ENCODE measurements at places on chromosomes 2 and 18.

- DNase-seq: no peak
Observed at GRCh38 chr2:170215021-170215420, 37.1 kb downstream of the MYO3B start.

- DNase-seq: no peak
Observed at GRCh38 chr2:158202161-158202815, 100.6 kb downstream of the UPP2 start.

GRCh38 chr18:27712066-27712465, 464.9 kb downstream of the CDH2 start:
- DNase-seq: no peak

- no peak for DNase-seq
Observed at GRCh38 chr2:96092573-96092877, 23.8 kb downstream of the ADRA2B start.

- peak; percentile 80 for DNase-seq
Observed at GRCh38 chr18:48563027-48563426, 24.2 kb downstream of the CTIF start.

DNA sequence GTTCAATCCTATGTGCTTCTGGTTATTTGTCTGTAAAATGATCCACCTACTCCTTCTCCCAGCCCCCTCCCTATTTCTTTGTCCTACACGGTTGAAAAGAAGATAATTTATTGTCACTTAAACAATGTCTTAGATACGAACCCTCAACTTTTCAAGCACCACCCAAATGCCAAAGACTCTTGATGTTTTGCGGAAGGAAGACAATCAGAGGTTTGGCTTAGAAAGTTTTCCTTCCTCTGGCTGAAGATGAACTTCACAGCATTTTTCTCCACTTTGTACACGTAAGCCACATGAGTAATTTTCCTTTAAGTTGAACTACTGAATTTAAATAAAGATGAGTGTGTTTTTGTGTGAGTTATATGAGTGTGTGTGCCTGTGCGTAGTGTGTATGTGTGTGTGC, 25.5 kb upstream of the SLC8A1 start:
- no peak for DNase-seq

DNA sequence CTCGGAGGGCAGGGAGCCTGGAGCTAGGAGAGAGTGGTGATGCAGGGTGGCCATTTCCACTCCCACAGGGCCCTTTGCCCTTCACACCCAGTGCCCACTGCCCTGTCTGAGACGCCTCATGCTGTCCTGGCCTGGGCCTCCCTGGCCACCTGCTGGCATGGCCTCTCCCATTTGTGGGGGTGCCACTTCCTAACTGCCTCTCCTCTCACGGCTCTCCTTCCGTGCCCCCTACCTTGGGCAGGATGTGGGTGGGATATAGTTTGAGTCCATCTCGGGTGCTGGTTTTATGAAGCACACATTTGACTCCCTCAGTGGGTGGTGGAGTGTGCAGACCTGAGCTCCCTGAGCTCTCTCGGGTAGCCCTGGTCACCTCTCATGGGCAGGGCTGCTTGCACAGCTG, 46.0 kb downstream of the DGKD start:
- no peak for DNase-seq

DNA sequence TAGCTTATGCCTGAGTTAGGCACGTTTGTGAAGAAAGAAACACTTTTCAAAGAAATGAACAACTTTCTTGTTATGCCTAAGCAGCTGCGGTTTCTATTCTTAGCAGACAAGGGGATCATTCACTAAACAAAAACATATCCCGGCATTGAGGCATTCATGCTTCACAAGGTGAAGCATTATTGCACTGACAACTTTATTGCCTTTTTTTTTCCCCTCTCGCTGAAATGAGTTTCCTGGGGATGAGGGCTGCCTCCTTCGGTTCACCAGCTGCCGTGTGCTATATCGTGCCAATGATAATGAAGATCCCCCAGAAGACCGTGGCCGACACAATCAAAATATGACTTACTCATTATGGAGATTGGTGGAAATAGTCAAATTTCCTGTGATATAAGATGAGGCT, 288.2 kb upstream of the ST6GAL2 start:
- no peak for DNase-seq

- no peak for DNase-seq
Observed at GRCh38 chr2:84957771-84958134, 13.2 kb upstream of the KCMF1 start.

DNA sequence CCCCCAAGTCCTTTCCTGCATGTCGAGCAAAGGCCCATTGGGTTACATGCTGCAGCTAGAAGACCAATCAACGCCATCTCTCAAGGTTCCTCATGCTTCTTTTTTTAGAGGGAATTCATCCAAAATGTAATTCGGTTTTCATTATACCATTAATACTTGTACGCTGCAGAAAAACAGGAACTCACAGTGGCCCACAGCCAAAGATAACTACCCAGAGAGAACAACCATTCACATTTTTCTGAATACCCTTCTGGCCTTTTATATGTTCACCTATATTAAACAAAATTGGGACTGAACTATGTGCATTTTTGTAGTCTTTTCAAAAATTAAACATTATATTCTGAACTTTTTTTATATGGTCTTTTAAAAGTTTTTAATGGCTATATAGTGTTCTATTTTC, 25.8 kb downstream of the FARP2 start:
- DNase-seq: no peak

DNA sequence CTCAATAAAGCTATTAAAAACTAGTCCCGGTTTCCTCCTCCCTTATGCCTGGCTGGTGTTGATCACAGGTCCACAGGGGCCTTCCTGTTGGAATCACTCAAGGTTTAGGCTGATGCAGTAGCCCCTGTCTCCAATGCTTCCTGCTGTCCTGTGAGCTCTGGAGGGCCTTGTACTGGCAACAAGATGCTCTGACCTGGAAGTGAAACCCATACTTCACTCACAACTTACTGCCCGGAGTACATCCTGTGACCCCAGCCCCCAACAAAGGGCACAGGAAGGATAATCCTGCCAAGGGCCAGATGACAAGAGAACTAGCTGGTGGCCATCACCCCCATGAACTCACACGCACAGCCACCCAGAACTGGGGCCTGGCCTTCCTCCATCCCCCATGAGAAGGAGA, 50.3 kb downstream of the ZBTB7C start:
- DNase-seq: no peak

DNA sequence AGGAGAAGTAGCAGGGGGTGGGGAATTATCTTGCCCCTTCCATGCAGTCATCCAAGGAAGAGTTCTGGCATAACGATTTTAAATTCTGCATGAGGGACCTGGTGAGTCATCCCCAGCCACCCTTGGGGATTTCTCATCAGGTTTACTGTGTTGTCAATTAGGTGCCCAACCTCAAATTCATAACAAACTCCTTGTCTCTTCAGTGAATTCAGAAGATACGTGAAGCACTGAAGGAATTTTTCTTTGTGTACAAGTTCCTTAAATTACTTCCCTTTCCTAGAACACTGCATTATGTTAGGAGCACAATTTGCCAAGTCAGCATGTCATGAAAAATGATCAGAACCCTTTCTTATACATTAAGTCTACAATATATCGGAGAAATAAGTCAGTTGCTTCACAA, 70.8 kb upstream of the NOSTRIN start:
- no peak for DNase-seq

- no peak for DNase-seq
Observed at GRCh38 chr2:223548194-223548593, 54.0 kb downstream of the SCG2 start.

GRCh38 chr2:158777077-158777476, 18.0 kb upstream of the DAPL1 start:
- no peak for DNase-seq

- DNase-seq: no peak
Observed at GRCh38 chr2:208037564-208038487, 12.5 kb upstream of the PLEKHM3 start.

DNA sequence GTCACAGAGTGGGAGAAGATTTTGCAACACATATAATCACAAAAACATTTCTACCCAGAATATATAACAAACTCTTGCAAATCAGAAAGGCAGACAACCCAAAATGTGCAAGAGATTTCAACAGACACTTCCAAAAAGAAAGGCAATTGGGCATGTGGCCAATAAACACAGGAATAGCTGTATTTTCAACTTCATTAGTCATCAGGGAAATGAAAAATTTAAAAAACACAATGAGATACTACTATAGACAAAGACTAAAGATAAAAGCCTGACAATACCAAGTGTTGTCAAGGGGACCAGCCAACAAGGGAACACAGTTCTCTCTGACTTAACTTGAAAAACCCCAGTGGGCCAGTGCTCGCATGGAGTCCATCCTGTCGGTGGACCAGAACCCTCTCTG, 40.5 kb downstream of the MTHFD2 start:
- peak; percentile 61 for DNase-seq

DNA sequence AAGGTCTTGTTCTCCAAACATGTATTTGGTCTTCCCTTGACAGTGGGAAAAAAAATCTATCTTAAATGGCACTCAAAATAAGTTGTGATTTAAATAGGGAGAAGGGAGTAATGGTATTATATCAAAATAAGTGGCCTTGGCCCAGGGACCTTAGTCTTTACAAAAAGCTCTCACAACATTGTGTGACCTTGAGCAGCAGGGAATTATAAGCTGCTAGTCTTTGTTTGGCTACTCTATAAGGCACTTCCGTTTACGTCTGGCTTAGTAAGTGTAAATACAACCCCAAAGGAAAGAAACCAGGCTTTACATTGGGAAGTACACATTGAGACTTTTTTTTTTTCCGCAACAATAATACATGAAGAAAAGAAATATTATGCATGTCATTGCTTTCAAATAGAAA, 734.0 kb upstream of the LINC00305 start:
- no peak for DNase-seq

DNA sequence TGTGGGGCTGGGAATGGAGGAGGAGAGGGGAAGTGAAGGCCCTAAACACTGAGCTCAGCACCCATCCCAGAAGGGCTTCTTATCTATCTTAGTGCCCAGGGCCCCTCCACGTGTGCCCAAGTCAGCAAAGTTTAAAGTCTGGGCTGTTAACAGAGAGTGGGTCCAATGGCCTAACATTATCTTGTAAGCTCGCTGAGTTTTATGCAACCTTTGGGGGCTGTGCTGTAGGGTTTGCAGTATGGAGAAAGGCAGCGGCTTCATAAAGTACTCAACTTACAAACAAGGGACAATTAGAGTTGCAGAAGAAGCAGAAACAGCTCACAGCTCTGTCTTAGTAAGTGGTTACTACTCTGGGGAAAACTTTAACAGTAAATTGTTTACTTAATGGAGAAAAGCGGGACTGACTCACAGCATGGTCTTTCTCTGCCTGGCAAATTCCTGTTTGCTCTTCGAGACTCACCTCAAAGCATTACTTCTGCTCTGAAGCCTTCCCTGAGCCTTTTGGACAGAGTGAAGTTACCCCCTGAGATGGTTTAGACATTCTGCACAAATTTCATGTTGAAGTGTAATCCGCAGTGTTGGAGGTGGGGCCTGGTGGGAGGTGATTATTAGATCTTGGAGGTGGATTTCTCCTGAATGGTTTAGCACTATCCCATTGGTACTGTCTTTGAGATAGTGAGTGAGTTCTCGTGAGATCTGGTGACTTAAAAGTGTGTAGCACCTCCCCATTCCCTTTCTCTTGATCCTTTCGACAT, 9.0 kb downstream of the ENOSF1 start:
- peak; percentile 85 for DNase-seq

DNA sequence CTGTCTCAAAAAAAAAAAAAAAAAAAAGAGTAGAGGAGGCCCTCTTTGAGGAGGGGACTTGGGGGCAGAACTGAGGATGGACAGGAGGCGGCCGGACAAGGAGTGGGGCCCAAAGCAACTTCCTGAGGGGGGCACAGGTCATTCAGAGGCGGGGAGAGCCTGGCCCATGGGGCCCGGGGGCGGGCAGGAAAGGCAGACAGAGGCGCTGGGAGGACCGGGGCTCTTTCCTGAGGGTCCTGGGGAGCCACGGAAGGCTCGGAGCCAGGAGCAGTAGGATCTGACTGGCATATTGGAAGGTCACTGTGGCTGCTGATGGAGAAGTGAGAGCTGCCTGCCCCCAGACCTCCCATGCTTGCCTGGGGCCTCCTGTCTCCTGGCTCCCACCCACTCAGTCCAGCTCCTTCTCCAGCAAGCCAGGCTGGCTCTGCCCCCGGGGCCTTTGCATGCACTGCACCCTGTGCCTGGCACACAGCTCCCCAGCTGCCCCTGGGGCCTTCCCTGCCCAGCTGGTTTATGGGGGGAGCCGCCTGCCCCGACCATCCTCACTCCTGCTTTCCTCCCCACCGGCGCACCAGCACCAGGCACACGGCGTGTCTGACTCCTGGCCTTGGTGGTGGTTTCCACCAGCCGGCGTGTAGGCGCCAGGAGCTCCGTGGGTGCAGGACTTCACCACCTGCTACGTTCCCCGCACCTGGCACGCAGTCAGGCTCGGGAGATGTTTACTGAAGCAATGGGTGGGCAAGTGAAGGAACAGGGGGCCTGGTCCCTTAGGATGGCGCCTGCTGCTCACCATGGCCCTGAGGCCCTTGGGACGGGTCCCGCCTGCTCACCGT, 5.6 kb downstream of the ESPNL start:
- DNase-seq: no peak

- DNase-seq: peak; percentile 19
Observed at GRCh38 chr2:227772197-227772661, 26.5 kb downstream of the SCYGR8 start.

DNA sequence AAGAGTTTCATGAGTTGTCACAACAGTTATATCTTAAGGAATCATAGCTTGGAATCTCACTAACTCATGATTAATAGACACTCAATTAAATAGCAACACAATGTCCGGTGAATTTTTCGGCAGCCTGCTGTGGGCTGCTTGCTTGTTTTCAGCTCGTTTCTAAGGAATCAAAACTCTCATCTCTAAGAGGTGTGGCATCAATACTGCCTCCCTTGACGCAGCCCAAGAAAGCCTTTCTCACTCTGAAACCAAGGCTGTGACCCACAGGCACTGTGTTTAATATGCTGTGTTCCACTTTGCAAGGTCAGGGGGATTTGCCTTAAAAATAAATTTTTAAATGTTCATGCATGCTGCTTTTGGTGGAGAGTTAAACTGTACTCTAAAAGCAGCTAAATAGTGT, 5.4 kb downstream of the DCC start:
- no peak for DNase-seq
